HEK293T (cell line): ENCODE measurements at places on chromosomes 6 and 20.
A peak's percentile ranks its signal among the peaks of the same experiment; 100 is the strongest.

- peak; percentile 15 for DNase-seq
Observed at GRCh38 chr6:52361414-52361944, 472 bp upstream of the PAQR8 start.

- DNase-seq, result no peak
Observed at GRCh38 chr20:37102571-37102970, 6.8 kb upstream of the RBL1 start.

DNA sequence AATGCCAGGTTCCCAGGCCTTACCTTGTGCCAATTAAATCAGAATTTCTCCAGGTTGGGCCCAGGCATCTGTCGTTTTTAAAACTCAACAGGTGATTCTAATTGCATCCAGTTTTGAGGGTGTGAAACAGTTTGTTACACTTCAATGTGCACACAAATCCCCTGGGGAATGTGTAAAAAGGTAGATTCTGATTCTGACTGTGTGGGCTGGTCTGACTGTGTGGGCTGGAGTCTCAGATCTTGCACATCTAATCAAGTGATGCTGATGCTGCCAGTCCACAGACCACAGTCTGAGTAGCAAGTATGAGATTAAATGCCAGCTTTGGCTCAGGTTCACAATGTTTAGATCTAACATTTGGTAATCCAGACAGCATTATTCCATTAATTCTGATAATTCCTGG, 12.5 kb upstream of the ETV7 start:
- no peak for DNase-seq

GRCh38 chr6:161299726-161300125, 25.9 kb upstream of the AGPAT4 start:
- no peak for DNase-seq

DNA sequence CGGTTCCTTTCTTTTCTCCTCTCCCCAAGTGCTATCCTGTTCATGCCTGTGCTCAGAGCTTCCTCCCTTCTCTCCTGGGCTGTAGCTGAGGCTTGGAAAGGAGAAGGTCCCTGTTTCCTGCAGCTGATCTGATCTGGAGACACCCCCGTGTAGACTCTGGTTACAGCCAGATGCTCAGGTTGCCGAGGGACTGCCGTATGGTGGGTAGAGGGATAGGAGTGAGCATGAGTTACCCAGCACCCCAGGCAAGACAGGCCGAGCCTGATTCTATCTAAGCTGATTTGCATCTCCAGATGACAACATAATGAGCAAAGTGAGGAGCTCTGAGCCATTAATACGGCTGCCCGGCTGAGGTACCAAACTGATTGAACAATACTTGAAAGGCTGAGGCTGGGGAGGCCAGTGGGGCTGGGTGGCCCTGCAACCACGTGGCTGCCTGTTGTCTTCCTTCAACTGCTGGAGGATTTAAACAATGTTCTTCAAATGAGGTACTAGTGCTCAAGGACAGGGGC, 91.8 kb downstream of the ASXL1 start:
- no peak for DNase-seq

GRCh38 chr6:24831771-24832716, 33.3 kb upstream of the ARMH2 start:
- no peak for DNase-seq

GRCh38 chr6:1285956-1286355, 25.9 kb upstream of the FOXQ1 start:
- no peak for DNase-seq

- DNase-seq, result peak; percentile 32
Observed at GRCh38 chr6:53492860-53493634, 51.9 kb downstream of the GCLC start.

DNA sequence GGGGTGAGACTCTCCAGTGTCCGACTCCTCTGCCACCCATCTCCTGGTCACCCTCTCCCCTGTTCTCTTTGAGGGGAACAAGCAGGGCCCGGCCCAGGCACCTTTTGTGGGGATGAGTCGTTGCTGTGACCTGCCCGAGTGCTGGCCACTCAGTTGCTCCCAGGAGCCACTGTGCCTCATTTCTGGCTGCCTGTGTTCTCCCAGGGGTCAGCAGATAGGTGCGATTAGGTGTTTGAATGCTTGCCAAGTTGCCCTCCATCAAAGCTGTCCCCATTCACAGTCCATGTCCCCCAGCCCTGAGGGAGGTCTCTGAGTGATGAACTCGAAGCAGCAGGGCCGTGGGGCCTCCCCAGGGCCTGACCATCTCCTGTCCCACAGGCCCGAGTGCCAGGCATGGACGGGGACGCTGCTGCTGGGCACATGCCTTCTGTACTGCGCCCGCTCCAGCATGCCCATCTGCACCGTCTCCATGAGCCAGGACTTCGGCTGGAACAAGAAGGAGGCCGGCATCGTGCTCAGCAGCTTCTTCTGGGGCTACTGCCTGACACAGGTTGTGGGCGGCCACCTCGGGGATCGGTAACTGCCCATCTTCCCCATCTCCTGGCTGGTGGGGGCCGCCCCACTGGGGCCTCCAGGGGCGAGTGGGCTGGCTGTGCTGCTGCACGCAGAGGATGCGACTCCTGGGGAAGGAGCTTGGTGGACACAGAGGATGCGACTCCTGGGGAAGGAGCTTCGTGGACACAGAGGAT, 4.1 kb downstream of the SLC17A9 start:
- no peak for DNase-seq

DNA sequence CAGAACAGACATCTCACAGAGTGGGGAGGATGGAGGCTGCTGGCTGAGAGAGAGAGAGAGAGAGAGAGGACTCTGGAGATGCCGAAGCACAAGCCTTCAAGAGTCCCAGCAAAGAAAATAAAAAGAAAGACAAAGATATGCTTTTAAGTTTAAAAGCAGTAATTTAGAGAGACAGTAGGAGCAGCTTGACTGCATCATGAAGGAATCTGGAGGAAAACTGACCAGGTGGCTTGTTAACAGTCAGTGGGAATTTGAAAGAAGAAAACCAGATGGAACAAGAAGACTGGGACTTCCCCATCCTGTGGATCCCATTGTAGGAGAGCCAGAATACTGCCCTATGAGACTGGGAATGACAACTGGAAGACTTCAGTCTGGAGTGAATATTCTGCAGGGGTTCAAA, 46.3 kb upstream of the PLN start:
- no peak for DNase-seq

DNA sequence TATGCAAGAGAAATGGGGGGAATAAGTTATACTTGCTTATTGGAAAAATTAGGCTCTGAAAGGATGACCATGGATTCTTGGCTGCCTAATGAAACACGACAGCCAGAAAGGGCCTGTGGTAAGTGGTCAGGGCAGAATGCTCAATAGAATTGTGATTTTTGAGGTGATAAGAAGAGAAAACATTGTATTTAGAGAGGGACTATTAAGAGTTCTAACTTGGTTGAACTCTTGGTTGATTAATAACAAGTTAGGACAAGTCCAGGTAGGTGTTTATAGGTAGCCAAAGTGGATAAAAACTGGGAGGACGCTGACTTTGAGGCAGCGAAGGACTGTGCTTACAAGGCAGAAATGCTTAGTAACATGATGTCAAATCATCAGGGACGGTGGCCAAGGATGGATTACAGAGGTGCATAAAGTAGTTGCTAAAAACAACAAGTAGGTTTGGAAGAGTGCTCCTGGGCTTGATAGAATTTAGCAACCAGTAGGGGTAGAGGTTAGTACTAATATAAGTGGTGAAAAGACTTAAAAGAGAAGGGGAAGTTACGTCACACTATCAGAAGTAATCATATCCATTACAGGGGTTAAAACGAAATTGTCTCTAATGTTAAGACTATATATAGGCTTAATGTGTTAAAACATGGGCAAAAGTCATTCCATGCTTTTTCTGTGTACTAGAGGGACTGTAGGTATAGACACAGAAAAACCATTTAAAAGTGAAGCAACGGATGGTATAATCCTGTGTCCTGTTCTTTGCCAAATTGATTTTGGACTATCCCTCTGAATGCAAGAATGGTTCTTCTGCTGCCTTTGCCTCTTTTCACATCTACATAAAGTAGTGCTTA, 98.6 kb downstream of the EYA4 start:
- DNase-seq, result no peak

DNA sequence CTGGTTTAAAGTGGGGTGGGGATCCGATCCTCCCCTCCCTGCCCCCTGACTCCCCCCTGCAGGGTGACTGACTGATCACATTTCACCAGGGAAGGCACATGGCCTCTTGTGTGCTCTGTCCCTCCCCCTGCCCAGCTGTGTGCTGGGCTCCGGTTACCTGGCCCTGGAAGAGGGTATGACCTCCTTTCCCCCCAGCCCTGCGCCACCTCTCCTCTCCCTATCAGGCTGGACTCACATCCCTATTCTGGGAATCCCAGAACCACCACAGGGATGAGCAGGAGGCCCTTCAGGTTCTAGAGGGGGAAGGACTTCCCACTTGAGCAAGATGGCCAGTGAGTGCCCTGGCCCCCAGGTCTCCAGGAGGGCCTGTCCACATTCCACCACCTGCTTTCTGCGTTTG, 2.1 kb upstream of the IP6K3 start:
- DNase-seq, result no peak

DNA sequence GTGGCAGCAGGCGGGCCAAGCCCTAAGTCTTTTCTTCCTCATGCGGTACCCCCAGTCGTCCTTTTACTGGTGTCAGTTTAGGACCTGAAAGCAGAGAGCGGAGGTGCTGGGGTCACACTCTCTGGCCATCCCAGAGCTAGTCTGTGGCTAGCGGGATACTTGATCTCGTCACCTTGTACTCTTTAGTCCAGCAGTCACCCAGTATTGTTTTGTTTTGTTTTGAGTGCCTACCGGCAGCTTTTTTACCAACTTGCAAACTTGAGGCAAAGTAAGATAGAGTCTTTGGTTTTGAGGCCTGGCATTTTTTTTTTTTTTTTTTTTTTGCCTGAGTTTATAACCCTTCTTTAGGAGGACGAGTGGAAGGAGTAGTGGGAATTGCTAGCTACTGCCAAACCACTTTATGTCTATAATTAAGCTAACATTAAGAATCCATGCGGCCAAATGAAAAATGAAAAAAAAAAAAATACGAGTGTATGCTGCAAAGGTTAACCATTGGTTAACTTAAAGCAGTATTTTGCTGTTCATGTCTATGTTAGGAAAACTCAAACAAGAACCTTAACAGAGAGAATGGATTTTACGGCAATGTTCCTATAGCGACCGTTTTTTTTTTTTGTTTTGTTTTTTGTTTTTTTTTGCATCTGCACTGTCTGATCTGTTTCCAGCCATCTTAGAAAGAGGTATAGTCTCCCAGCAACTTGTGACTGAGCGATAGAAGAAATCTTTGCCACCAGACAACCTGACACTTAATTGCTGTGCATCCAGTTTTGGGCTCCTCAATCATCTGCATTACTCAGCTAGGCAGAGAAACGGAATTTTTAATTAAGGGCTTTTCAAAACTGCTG, 56.9 kb downstream of the FAM217A start:
- peak; percentile 12 for DNase-seq

DNA sequence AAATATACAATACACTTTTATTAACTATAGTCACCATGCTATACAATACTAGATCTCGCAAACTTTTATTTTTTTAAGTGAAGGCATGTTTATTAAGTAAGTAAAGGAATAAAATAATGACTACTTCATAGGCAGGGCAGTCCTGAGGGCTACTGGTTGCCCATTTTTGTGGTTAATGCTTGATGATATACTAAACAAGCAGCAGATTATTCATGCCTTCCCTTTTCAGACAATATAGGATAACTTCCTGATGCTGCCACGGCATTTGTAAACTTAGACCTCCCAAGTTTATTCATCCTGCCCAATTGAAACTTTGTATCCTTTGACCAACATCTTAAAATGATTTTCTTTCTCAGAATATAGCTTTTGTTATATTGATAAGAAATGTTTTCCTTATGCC, 24.7 kb upstream of the HIVEP1 start:
- no peak for DNase-seq

DNA sequence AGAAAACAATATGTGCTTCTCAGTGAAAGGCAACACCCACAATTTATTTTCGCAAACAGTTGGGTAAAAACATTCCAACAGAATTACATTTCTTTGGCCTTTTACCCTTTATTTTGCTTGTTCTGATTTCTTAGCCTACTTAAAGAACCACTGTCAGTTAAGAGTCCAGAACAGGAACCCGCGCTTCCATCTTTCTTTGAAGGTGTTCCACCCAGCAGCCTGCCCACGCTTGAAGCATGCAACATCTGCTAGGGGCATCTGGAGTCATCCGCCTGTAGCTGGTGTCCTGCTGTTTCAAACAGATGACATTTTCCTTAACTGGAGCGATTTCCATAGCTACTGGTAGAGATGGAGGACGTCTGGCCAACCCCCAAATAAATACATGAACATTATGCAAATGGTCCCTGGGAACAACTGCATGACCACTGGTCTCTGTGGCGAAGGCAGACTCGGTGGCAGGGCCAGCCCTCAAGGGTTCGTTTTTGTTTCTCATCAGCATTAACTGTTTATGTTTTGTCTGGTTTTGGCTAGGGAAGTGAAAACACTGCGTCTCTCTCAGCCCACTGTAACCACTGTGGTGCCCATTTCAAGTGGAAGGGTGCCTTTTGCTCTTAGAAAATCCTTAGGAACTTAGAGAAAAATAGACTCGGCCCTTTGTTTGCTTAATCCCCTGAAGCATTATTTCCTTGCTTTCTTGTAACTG, 51.6 kb downstream of the LAMA4 start:
- no peak for DNase-seq

- DNase-seq, result no peak
Observed at GRCh38 chr6:51619042-51619799, 468.2 kb downstream of the PKHD1 start.

GRCh38 chr20:21380711-21381110, 16.6 kb downstream of the NKX2-4 start:
- DNase-seq, result no peak
